ENCODE measurements at places on chromosomes 1 and 21.

DNA sequence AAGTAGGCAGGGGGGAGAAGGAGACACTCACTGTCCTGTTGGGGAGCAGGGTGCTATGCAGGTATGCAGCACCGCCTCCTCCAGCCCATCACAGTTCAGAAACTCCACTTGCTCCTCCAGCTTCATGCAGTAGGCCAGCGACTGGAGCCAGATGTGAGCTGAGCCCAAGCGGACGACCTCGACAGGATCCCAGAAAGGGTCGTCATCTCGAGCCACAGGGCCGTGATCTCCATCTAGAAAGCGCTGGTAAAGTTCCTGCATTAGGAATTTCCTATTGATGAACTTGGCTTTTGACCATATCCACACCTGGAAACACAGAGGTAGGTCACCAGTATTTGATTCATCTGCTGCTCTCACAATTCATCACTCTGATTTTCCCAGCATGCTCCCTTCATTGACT lies 56.1 kb downstream of the SCCPDH start:
- no peak for DNase-seq

GRCh38 chr1:115213130-115213529 lies 123.8 kb upstream of the TSPAN2 start:
- no peak for DNase-seq

GRCh38 chr1:159961636-159962035 lies 7.6 kb upstream of the SLAMF9 start:
- DNase-seq = no peak

DNA sequence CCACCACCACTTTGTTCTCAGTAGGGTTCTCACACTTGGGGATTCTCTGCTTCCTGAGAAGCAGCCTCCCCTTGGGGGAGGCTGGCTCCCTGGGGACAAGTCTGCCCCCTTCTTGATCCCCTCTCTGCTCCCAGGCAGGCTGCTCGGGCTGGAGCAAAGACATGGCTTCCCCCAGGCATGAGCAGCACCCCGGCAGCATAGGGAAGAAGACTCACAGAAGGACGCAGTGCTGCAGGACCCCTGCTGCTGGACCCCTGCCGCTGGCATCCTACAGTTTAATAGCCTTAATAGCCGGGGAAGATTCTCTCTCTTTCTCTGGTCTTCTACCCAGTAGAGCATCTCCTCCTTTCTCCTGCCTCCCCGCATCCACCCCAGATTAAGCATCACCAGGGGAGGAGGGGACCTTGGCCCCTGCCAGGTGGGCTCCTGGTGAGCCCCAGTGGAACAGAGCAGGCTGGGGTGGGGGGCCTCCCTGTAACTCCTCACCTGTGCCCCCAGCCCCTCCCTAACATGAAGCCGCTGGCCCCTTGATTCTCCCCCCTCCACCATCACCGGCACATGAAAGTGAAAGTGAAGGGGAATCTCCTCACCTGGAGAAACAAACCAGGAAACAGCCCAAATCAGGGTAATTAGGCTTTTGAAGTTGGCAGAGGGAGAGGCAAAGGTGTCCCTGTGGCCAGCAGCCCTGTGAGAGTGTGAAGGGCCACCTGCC lies 2.5 kb downstream of the WNT3A start:
- no peak for DNase-seq

DNA sequence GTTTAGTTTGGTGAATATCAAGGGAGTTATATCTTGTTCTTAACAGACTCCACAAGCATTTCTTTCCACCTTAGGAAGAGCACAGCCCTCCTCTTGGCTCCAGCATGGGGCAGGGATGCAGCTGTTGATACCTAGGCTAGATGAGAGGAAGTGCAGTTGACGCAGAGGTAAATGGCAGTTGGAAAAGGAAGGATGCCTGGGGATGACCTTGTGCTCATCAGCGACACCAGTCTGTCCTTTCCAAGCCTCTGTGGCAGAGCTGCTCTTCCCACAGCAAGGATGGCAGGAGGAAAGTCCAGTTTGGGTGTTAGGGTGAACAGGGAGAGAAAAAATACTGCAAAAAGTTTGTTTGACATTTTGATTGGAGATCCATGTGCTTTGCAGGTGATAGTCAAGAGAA lies 6.2 kb downstream of the PROX1 start:
- no peak for DNase-seq

DNA sequence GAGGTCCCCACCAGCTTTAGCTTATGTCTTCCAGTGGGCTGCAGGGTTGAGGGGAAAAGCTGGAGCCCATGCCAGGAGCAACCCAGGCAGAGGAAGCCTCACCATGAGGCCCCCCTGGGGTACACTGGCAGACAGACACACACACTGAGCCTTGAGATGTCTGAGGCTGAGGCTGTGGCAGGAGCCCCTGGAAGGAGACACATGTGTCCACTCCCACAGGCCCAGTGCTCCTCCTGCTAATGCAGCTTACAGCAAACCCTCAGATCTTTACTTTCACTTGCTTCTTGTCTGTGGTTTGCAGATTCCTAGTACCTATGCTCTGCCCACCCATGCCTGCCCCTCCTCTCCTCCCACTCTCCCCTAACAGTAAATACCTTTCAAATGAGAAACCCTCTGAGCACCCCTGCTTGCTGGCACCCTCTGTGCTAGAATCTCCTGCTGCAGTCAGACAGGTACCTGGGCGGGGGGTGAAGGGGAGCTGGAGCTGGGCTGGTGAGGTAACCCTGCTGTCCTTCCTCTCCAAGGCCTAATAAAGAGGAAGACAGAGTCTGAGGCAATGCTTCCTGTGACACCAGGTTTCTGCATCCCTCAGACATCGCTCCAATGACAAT lies 63.4 kb upstream of the NEK2 start:
- DNase-seq = no peak

- no peak for DNase-seq
Observed at GRCh38 chr1:207398986-207399385, 55.1 kb upstream of the CR2 start.

GRCh38 chr1:192620071-192620635 lies 15.8 kb upstream of the RGS13 start:
- DNase-seq = no peak

- DNase-seq = no peak
Observed at GRCh38 chr21:39115576-39116235, 67.5 kb downstream of the PSMG1 start.

DNA sequence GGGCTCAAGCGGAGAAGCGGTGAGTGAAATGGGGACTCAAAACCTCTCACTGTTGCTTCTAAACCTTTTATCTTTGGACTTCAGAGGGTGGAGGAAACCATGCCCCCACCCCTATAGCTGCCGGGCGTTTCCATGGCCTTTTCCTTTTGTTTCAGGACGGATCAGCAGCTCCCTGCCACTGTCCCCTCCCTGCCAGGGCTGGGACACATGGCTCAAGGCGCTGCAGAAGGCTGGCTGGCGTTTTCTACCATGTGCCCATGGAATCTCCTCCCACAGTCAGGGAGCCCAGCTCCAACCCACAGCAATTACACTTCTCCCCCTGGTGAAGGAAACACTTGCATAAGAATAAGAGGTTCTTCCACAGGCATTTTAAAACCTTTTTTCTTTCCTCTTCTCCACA lies 812.7 kb downstream of the PLA2G4A start:
- no peak for DNase-seq

DNA sequence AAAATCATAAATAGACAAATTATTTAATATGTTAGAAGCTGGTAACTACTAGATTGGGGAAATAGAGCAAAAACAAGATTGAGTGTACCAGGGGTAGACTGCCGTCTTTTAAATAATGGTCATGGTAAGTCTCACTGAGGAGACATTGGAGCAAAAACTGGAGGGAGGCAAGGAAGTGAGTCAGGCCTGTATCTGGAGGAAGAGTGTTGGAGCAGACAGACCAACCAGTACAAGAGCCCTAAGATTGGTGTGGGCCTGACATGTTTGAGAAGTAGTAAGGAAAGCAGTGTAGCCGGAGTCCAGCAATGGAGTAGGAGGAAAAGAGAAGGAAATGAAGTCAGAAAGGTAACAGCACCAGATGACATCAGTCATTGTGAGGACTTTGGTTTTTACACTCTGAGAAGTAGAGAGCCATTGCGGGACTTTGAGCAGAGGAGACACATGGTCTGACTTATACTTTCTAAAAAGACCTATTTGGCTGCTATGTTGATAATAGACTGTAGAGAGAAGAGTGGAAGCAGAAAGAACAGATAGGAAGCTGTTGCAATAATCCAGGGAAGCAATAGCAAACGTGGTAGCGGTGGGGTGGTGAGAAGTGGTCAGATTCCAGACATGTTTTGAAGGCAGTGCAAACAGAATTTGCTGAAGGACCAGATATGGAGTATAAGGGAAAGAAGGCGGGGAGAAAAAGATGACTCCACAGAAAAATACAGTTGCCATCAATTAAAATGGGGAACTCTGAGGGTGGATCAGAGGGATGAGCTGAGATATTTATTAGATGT lies 44.7 kb upstream of the GJA5 start:
- DNase-seq = no peak

DNA sequence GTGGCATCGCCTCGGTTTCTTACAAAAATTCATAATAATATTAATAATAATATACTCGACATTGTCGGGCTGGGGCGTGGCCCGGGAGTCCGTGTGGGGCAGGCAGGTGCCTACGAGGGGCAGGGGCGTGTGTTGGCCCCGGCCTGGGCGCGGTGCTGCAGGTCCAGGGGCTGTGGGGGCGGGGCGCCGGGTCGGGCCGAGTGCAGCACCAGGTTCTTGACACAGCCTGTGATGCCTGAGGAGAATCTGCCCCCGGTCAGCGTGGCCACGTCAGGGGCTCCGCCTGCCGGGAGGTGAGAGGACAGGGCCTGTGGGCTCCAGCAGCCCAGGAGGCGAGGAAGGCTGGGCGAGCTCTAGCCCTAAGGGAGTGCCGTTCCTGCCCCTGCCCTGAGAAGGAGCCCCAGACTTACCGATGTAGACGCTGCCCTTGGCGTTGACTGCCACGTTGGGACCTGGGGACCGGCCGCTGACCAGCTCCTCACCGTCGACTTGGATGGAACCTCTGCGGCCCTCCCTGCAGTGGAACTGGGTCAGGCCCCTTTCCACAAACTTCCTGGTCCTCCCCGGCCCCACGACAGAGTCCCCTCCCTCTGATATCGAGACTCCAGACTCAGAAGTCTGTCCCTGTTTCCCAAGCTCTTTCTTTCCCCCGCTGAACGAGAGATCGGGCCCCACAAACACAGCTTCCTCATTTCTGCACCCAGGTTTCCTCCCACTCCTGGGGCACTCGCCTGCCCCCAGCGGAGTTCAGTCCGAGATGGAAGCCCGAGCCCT lies 11.3 kb downstream of the LDLRAD2 start:
- no peak for DNase-seq

DNA sequence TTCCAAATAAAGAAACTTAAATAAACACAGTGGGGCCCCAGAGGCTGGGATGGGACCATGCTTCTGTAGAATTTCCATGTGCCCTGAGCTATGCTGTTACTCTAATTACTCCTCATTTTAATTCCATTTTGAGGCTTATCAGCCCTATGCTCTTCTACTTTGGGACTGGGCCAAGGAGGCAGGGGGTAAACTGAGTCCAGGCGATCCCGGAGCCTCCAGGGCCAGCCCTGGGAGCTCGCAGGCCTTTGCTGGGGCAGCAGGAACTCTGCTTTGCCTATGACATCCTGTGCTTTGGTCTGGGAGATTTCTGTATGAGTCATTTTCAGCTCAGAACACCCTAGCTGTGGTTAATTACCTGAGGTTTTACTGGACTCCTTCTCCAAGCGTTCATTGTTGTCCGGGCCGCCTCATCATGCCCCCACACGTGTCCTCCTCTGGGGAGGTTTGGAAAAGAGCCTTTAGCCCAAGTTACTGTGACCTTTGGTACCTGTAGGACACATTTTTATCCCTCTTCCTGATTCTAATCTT lies 95.7 kb downstream of the RHOU start:
- no peak for DNase-seq

DNA sequence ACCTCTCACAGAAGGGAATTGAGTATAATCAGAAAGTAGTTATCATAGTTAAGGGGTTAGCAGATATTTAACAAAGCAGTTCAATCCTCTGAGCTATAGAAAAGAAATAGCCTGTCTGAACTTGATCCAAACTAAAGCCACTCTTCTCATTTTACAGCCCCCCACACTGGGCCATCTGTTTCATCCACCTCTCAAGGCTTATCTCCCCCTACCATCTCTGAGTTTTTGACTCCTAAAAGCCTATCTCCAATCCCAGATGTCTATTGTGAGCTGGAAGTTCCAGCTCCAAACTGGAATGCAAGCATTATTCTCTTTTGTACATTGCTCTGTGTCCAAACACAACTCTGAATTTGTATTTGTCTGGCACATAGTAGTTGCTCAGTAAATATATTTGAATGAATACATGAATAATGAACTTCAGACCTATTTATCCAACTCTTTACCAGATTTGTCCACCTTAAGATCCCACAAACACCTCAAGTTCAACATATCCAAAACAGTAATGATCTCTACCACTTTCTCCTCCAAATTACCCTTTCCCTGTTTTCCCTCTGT lies 98.1 kb downstream of the PLPP3 start:
- DNase-seq = no peak

DNA sequence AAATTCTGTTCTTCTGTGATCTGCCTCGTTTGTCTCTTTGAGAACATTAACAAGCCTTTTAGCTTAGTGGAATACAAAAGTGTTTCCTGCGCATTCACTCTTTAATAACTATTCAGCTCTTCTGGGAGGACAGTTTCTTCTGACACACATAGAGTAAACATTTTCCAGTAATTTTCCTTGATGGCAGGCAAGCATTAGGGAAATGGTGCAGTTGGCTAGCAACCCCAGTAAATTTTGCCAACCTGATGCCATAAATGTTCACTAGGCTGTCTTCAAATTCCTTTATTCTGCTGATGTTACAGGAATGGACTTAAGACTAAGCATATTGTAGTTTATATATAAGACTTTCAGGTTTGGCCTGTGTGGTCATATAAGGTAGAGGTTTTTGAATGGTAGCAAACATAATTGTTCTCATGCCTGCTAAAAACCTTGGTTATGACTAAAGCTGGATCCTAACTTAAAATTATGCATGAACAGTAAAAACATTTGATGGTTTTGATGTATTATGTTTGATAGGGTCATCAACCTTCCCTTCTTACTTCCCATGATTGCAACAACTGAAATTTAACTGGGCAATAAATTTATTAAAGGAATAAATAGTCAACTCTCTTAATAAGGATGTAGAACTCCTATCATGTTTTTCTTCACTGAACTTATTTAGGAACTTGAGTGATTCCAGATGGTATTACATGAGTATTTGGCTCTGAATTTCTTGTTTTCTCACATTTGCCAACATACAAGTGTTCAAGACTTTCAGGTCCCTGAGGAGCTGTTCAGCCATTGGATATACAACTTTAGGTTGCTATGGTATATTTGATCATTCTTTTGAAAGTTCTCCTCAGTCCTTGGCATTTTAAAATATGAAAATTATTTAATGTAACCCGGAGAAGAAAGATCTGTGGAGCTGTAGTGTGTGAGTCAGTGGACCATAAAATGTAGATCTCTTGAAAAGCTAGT lies 223.4 kb downstream of the FMN2 start:
- DNase-seq = no peak

DNA sequence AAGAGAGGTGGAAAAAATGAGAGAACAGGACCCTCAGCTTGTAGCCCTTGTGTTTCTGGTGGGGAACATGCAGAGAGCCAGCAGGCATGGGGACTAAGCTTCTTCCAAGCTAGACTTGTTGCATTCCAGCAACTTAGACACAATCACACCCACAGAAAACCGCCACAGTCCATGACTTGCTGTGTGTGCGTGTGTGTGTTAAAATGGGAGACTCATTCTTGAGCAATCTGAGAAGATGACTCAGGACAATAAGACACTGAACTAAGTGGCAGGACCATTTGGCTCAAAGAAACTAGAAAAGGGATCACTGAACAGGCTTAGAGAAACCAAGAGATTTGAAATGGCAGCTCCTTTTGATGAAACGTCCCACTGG lies 78.0 kb downstream of the HLX start:
- DNase-seq = no peak
